ENCODE measurements at places on chromosomes 1 and 21.

- no peak for DNase-seq
Measured at GRCh38 chr1:223886516-223886921, 40.8 kb upstream of the TP53BP2 start.

- DNase-seq, result no peak
Measured at GRCh38 chr1:163596541-163597258, 274.9 kb downstream of the NUF2 start.

- no peak for DNase-seq
Measured at GRCh38 chr1:224545571-224545970, 70.5 kb upstream of the CNIH3 start.

GRCh38 chr1:14439015-14439414, 159.5 kb upstream of the KAZN start:
- no peak for DNase-seq

- no peak for DNase-seq
Measured at GRCh38 chr1:228211531-228212414, 3.9 kb downstream of the OBSCN start.

DNA sequence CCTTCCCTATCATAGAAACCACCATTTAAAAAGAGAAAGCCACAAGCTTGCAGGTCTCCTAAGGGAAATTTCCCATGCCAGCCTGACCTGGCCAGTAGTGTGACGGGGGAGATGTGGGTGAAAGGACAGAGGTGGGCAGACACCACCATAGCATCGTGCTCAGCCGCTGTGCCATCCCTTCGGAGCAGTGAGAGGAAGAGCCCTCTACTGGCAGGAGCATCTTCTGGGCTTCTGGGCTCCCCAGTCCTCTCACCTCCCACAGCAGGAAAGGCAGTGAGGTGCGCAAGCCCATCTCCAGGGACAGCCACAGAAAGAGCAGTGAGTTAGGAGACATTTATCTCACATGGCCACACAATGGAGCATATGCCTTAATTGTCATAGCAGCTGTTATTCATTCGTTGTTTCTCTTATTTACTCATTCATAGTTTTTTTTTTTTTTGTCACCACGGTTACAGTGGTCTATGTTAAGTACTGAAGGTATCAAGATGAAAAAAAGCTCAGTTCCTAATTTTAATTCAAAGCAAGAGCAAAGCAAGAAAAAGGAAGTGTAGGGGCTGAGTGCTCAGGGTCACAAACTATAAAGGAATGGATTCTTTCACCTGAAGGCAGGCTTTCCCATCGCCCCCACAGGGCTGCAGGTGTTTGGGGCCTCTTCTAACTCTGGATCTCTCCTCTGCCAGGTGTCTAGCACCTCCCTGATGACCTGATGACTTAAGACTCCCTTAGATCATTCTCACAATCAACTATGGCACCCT, 48.8 kb upstream of the CAMK1G start:
- DNase-seq, result no peak

DNA sequence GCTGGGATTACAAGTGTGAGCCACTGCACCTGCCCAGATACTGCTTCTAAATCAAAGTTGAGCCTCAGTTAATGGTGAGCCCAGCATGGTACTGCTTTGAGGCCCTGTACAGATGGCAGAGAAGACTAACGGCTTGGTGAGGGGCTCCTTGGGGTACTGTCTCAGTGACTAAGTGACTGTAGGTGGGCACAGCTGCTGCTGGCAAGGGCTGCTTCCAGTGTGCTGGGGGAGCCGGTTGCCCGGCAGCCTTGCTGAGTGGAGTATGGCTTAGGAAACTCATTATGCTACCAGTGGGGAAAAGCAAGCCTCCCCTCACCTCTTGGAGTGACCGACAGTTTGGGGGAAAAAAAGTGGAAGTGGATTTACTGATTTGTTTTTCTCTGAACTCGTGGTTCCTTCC, 23.6 kb upstream of the ARHGEF10L start:
- DNase-seq, result no peak

DNA sequence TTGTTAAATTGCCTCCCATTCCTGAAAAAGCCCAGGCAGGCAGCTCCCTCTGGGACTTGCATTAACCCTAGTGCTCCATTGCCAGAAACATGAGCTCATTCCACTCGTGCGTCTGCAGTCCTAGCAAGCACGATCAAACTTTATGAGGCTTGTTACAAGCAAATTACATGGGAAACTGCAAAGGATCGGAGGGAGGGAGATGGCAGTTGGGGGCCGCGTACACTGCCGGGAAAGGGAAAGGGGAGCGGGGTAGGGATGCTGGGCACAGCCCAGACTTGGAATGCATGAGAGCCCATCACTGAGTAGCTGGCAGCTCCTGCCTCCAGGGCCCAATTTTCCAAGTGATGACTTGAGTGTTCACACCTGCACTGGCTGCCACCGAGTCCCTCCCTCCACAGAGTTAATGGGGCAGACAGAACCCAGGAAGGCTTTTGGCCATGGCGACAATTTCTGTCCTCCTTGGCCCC, 169.9 kb downstream of the BRINP2 start:
- DNase-seq, result no peak

- no peak for DNase-seq
Measured at GRCh38 chr1:182603646-182604174, 479 bp downstream of the RGS16 start.

GRCh38 chr1:81230983-81231728, 569.6 kb upstream of the ADGRL2 start:
- DNase-seq, result no peak

- DNase-seq, result peak; percentile 19
Measured at GRCh38 chr21:45405271-45405818, 380 bp downstream of the COL18A1 start.

GRCh38 chr1:206049919-206050600, 2.9 kb upstream of the RHEX start:
- DNase-seq, result no peak

- DNase-seq, result no peak
Measured at GRCh38 chr1:209063767-209064659, 519.5 kb upstream of the CAMK1G start.

DNA sequence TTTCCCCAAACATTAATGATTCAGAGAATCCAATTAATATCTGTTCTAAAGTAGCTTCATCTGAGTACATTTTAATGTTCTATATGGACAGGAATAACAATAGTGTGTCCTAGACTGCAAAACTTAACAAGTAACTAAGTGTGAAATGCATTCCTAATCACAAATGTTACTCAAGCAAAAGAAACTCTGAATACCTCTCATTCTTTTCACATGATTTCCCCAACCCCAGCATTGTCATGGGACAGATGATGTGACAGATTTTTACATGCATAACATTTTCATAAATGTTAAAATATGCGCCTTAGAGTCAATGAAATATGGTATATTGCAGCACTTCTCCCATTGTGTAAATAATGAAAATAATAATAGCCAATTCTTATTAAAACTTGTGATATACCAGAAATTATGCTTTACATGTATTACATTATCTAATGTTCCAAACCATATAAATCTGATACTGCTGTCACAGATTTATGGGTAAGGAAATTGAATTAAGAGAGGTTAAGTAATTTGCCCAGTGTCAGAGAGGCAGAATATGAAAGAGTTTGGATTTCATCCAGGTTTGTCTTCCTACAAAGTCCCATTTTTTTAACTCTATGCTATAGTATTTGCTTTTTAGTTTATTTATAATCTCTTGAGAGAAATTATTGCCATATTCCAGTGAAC, 269.4 kb downstream of the LRRC7 start:
- no peak for DNase-seq

GRCh38 chr1:62716397-62716796, 28.2 kb upstream of the DOCK7 start:
- no peak for DNase-seq

DNA sequence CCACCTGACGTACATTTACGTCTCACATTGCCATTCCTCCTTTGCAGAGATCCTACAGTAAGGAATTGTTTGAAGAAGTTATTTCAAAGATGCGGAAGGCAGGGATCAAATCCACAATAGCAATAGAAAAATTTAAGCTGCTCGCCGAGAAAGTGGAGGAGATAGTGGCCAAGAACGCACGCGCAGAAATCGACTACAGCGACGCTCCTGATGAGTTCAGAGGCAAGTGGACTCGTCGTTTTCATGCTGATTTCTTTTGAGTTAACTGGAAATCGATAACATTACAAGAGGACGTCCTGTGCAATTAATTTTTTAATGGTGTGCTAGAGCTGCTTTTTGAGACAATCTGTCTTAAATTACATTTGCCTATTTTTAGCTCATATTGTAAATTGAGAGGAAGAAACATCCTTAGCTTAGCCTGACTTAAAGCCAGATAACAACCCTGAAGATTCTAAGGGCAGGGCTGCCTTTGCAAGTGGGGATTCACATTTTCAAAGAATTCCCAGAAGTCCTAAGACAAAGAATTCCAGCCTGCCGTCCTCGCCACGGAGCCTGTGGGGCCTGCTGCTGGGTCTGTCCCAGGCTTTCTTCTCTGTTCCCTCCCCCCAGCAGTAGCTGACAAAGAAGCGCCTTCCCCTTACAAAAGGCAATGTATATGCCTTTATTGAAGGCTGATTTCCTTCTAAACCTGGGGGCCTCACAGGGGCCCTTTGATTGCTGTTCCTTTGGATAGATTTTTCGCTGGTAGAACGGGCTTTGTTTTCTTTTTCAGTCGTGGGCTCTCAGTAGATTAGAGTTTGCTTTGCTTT, 31.6 kb upstream of the KIF1B start:
- no peak for DNase-seq

DNA sequence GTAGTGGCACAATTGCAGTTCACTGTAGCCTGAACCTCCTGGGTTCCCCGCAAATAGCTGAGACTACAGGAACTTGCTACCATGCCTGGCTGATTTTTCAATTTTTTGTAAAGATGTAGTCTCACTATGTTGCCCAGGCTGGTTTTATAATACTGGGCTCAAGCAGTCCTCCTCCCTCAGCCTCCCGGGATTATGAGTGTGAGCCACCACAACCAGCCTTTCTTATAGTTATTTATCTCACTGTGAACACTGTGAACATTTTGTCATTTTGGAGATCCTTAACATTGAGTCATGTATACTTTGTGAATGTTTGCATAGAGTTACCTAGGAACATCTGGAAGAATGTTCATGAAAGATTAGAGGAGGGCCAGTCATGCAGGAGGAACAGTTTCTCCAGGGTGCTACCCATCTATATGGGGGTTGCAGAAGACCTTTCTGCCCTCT, 127.1 kb upstream of the CACYBP start:
- DNase-seq, result no peak

DNA sequence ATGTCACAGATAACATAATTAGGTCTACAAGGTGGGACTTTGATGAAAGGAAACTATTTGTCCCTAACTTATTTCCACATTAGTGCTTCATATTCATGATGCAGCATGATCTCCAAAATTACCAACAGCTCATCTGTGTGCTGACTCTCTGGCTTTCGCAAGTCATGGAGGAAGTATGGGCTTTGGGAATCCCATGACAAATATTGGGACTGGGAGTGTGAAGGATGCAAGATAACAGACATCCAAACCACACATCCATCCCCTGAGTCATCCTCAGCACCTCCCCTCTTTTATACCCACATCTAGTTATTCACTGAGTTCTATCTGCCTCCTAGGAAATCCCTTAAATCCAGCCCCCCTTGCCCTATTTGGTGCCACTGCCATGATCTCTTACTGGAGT, 102.8 kb upstream of the COL24A1 start:
- DNase-seq, result no peak

DNA sequence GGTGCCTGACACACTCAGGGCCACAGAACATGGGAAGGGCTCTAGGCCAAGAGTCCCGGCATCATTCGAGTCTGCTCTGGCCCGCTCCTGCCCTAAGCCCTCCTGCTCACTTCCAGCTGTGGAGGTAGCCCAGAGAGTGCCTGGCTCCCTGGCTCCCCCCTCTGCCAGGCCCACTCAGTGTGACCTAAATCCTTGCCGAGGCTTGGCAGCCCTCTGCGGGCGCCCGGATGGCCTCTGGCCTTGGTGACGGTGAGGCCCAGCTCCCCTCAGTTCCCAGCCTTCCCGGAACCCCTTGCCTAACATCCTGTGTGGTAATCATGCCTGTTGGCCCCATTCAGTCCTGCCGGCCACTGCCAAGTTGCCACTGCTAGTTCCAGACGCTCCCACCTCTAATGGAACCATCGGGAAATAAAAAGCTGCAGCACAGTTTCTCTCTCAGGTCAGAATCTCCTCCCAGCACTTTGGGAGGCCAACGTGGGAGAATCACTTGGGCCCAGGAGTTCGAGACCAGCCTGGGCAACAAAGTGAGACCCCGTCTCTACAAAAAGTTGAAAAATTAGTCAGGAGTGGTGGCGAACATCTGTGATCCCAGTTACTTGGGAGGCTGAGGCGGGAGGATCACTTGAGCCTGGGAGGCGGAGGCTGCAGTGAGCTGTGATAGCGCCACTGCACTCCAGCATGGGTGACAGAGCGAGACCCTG, 1.2 kb upstream of the H6PD start:
- DNase-seq, result no peak

GRCh38 chr1:71019233-71019969, 28.2 kb downstream of the PTGER3 start:
- DNase-seq, result no peak

- DNase-seq, result no peak
Measured at GRCh38 chr1:67941155-67941554, 107.9 kb upstream of the GNG12 start.

GRCh38 chr1:156499194-156499841, 1.3 kb downstream of the MEF2D start:
- DNase-seq, result no peak
